ENCODE measurements at places on chromosomes 2 and 18.
A peak's percentile ranks its signal among the peaks of the same experiment; 100 is the strongest.

- peak; percentile 94 for DNase-seq
Measured at GRCh38 chr18:45248240-45248903, 366.9 kb upstream of the SLC14A2 start.

- peak; percentile 81 for DNase-seq
Measured at GRCh38 chr18:24499814-24500213, 39.4 kb downstream of the HRH4 start.

GRCh38 chr18:58054041-58054781 is 10.2 kb downstream of the NEDD4L start:
- peak; percentile 51 for DNase-seq

GRCh38 chr2:176317199-176317598 is 48.0 kb downstream of the MTX2 start:
- no peak for DNase-seq

DNA sequence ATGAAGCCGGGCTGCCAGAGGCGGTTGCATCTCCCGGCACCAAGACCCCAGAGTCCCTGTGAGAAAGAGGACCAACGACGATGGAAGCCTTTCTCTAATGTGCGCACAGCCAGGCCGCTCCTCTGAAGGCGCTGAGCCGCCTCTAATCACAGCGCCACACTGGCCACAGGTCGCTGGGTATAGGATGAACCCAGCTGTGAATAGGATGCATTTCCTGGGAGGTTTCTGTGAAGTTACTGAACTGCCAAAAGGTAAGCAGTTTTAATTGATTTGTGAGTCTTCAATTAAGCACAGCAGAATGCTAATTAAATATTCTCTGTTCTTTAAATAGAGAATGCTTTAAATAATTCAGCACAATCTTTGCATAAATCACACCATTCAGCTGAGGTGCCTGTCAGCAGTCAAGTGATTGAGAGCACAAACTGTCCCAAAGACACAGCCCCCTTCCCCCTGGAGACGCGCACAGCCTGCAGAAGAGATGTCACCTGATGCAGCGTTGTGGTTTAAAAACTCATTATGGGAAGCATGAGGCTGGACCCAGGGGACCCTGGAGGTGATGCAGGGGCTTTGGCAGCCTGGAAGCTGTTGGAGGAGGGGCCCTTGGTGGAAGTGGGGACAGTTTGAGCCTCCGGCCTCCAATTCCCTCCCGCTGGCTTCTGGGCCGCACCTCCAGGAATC is 98.1 kb downstream of the RTP5 start:
- no peak for DNase-seq

DNA sequence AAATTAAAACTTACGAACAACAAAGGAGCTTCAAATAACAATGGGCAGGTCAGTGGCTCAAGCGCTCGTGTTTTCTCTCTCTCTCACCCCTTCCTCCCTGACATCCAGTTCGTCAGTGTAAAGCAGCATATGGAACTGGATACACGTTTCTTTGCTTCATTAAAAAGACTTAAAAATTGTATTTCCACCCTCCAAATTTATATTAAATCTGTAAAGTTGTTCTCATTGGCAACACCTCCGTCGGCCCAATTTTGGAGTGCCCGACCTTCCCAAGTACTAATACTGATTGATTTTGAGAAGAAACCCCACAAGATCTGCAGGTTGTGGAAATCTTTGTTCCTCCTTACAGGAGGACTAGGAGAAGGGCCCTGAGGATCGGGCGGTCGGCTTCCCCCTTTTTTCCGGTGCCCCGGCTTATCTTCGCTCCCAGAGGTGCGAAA is 2.2 kb downstream of the TBR1 start:
- no peak for DNase-seq
